ENCODE measurements at places on chromosomes 11 and 22.

- peaks cover 21% of the 10 kb centered on the region for H3K4me1 ChIP-seq
- peaks cover 32% of the 10 kb centered on the region for H3K36me3 ChIP-seq
- H3K27me3 ChIP-seq = no peaks in the 10 kb centered on the region
- DNase-seq = no peak
- H3K4me3 ChIP-seq = no peak overlapping the region
- H3K27ac ChIP-seq = no peak overlapping the region
Measured at GRCh38 chr11:454043-454442, 4.0 kb downstream of the PTDSS2 start.

- no peak overlapping the region for H3K27ac ChIP-seq
- H3K4me1 ChIP-seq = peaks cover 56% of the 10 kb centered on the region
- no peaks in the 10 kb centered on the region for H3K27me3 ChIP-seq
- DNase-seq = no peak
- H3K36me3 ChIP-seq = peaks cover 26% of the 10 kb centered on the region
Measured at GRCh38 chr11:43687120-43687791, 6.7 kb downstream of the HSD17B12 start.

DNA sequence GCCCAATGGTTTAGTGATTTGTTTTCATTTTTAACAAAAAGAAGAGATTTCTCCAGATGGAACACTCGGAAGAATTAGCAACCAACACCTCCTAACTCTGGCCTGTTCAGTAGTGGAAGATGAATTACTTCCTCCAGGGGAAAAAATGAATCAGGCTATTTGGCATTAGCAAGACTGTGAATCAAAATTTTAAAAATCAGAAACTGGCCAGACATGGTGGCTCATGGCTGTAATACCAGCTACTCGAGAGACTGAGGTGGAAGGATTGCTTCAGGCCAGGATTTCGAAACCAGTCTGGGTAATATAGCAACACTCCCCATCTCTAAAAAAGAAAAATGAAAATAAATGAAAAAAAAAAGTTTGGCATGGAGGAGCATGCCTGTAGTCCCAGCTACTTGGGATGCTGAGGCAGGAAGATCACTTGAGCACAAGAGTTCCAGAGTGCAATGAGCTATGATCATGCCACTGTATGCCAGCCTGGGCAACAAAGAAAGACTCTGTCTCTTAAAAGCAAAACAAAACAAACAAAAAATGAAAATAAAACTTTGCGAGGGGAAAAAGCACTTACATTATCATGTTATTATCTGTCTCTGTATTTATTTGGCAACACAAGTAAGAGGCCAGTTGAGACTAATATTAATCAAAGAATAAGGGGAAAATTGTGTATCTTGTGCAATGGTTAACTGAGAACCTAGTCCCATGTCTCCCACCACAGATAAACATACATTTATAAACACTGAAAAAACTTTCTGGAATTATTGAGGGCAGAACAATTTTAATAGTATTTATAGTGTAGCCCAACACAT lies 796.3 kb upstream of the ANO3 start:
- H3K4me1 ChIP-seq = no peaks in the 10 kb centered on the region
- no peaks in the 10 kb centered on the region for H3K36me3 ChIP-seq
- no peak overlapping the region for H3K27ac ChIP-seq
- no peak for DNase-seq
- no peak overlapping the region for H3K4me3 ChIP-seq

DNA sequence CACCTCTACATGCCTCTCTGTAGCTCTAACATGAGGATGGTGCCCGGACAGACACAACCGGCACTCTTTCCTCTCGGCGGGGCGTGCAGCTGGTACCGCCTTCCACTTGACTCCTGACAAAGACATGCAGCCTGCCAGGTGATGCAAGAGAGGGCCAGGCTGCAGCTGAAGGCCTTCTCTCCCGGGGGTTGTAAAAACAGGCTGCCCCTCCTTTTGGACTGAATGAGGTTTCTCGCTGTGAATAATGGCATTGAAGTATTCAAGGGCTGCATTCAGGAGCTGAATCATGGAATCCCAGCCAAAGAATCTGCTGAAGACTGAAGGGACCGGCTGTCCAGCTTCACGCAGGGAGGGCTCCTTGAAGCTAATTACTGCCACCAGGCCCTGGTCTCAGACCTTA lies 110.9 kb downstream of the GALNT18 start:
- DNase-seq = no peak
- H3K4me1 ChIP-seq = no peaks in the 10 kb centered on the region
- H3K27ac ChIP-seq = no peak overlapping the region
- no peak overlapping the region for H3K4me3 ChIP-seq

DNA sequence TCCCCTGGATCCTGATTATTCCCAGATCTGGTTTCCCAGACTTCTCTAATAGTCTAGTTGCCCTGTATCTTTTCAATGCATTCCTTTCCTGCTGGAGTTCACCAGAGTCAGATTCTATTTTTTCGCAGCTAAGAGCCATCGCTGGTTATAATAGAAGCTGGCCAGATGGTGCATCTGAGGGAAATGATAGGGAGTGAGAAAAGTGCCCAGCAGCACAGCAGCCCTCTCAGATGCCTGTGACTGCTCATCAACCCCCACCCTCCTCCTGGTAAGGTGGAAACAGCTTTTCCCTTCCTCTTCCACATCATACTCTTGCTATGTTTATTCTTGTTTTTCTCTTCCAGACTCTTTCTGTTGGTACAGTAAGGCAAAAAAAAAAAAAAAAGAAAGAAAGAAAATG lies 12.8 kb downstream of the OR8A1 start:
- no peaks in the 10 kb centered on the region for H3K27me3 ChIP-seq
- no peak overlapping the region for H3K27ac ChIP-seq

DNA sequence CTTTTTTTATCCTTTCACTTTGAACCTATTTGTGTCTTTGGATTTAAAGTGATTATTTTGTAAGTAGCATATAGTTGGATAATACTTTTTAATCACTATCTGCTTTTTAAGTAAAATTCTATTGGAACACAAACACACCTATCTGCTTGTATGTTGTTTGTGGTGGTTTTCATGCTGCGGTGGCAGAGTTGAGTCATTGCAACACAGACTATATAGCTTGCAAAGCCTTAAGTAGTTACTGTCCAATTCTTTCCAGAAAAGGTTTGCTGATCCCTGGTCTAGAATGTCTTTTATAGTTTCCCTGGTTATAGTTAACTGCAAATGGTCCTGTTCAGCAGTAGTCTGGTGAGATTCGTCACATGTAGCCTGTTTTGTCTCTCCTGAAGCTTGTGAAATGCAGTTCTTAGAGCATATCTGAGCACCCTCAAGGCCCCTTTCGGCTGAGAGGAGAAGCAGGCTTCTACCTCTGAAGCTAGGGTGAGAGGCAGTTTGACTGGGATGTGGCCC lies 21.5 kb downstream of the SHANK3 start:
- no peaks in the 10 kb centered on the region for H3K36me3 ChIP-seq
- H3K27me3 ChIP-seq = no peaks in the 10 kb centered on the region
- no peak overlapping the region for H3K27ac ChIP-seq
- DNase-seq = no peak
- H3K4me1 ChIP-seq = peaks cover 14% of the 10 kb centered on the region

DNA sequence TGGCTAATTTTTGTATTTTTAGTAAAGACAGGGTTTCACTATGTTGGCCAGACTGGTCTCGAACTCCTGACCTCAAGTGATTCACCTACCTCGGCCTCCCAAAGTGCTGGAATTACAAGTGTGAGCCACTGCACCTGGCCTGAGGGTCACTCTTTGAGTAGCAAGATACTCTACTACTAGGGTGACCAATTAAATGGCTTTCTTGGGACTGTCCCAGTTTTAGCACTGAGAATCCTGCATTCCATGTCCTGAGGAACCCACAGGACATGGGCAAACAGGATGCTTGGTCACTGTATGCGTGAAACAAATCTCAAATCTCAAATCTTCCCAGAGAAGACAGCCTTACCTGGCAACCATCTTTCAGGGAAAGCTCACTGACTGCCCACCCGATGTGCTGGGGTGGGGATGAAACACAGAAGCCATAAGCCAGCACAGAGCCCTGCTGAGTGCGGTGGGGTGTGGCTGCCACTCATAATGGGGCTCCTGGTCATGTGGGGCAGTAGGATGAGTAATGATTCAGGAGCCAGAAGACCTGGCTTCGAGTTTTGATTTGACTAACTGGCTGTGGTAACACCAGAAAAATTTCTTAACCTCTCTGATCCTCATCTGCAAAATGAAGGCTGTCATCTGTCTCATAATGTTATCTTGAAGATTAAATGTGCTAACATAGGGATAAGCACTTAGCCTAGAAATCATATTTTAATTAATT lies 11.5 kb downstream of the CLMP start:
- no peak overlapping the region for H3K27ac ChIP-seq
- H3K27me3 ChIP-seq = peaks cover 2% of the 10 kb centered on the region
- no peak for DNase-seq
- no peak overlapping the region for H3K4me3 ChIP-seq

DNA sequence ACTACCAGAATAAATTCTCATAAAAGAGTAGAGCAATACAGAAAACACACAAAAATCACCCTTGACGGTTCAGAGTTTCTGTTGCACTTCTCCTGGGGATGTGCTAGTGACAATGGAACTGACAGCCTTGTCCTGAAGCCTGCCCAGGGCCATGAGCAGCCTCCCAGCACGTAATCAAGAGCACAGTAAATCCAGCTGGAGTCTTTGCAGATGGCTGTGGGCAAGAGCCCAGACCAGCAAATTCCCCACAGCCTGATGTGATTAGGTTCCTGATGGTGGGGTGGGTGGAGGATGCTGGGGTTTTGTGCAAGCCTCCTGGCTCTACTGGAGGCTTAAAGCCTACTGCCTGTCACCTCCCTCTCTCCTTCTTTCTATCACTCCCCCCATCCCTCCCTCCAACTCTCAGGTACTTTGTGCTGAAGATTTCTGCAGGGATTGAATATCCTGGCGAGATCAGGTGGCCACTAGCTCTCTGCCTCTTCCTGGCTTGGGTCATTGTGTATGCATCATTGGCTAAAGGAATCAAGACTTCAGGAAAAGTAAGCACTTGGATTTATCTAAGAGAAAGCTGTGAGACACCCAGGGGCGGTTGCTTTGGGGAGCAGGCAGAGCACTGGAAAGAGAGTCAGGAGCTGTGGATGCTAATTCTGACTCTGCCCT lies 18.1 kb downstream of the SLC6A5 start:
- H3K4me3 ChIP-seq = no peak overlapping the region
- no peaks in the 10 kb centered on the region for H3K4me1 ChIP-seq
- DNase-seq = no peak

DNA sequence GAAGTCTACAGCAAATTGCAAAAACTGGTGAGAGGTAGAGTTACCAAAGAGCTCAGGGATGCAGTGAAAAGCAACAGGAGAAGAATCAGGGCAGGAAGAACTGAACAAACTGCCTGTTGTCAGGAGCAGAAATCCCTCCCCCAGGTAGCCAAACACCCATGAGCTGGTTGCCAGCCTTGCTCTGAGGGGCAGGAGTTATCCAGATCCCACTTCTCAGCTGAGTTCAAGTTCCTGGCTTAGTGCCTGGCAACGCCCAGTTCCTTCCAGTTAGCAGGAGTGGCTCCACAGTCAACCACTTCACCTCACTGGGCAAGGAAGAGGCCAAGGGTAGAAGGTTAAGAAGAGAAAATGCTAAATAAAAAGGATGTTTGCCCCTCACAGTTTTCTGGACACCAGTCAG lies 1.9 kb upstream of the MPZL2 start:
- no peak overlapping the region for H3K4me3 ChIP-seq
- peaks cover 22% of the 10 kb centered on the region for H3K27me3 ChIP-seq
- peaks cover 2% of the 10 kb centered on the region for H3K36me3 ChIP-seq
- DNase-seq = no peak
- H3K4me1 ChIP-seq = peaks cover 43% of the 10 kb centered on the region
- H3K27ac ChIP-seq = no peak overlapping the region

- H3K4me1 ChIP-seq = no peaks in the 10 kb centered on the region
- no peak overlapping the region for H3K27ac ChIP-seq
- no peak for DNase-seq
- peaks cover 6% of the 10 kb centered on the region for H3K27me3 ChIP-seq
- H3K36me3 ChIP-seq = no peaks in the 10 kb centered on the region
Measured at GRCh38 chr11:68979931-68980775, 633 bp downstream of the MRGPRD start.
